ENCODE measurements at places on chromosomes 3 and 15. TPM values are rescaled to one million over a fixed set of nuclear protein-coding genes. Genes with fewer than 3 reads are reported as not detected.

PPM1M gene
- 21.6 TPM for polyA plus RNA-seq

IGSF11 gene
- not detected for polyA plus RNA-seq

ARIH2 gene
- 59.7 TPM for polyA plus RNA-seq

PFN2 gene
- 246 TPM for polyA plus RNA-seq

KCNMB3 gene
- polyA plus RNA-seq: 0.50 TPM

CDC25A gene
- 1.5 TPM for polyA plus RNA-seq

ZNF609 gene
- polyA plus RNA-seq: 3.8 TPM

TNFAIP8L3 gene
- 2.0 TPM for polyA plus RNA-seq

PGBD4 gene
- polyA plus RNA-seq: 0.99 TPM

WDR93 gene
- 0.10 TPM for polyA plus RNA-seq

PLXNB1 gene
- polyA plus RNA-seq: 3.3 TPM

ROPN1 gene
- polyA plus RNA-seq: not detected

SPRED1 gene
- polyA plus RNA-seq: 10.2 TPM

IMPG2 gene
- polyA plus RNA-seq: not detected

DNAJA4 gene
- 1.3 TPM for polyA plus RNA-seq

SLC30A4 gene
- 6.4 TPM for polyA plus RNA-seq

BFSP2 gene
- polyA plus RNA-seq: not detected

ADAMTS7 gene
- 0.70 TPM for polyA plus RNA-seq

RAD18 gene
- polyA plus RNA-seq: 17.7 TPM

PRSS50 gene
- not detected for polyA plus RNA-seq

VEPH1 gene
- polyA plus RNA-seq: 36.8 TPM

OXTR gene
- polyA plus RNA-seq: 128 TPM

MGA gene
- 13.2 TPM for polyA plus RNA-seq

SLC27A2 gene
- not detected for polyA plus RNA-seq

GRIP2 gene
- polyA plus RNA-seq: not detected

PLSCR2 gene
- polyA plus RNA-seq: not detected

GOLGA6L10 gene
- polyA plus RNA-seq: not detected

GPR160 gene
- 0.73 TPM for polyA plus RNA-seq

MUC20 gene
- not detected for polyA plus RNA-seq

GPR171 gene
- not detected for polyA plus RNA-seq

PLS1 gene
- 0.35 TPM for polyA plus RNA-seq

GPR149 gene
- polyA plus RNA-seq: not detected

SLC28A1 gene
- not detected for polyA plus RNA-seq

FBXL22 gene
- polyA plus RNA-seq: 0.65 TPM

GNB5 gene
- polyA plus RNA-seq: 39.9 TPM

MORC1 gene
- not detected for polyA plus RNA-seq

IQCF5 gene
- polyA plus RNA-seq: not detected

XIRP1 gene
- polyA plus RNA-seq: not detected

SPTSSB gene
- polyA plus RNA-seq: not detected

CACNA1D gene
- not detected for polyA plus RNA-seq

SLC38A3 gene
- 0.93 TPM for polyA plus RNA-seq

BNC1 gene
- 4.3 TPM for polyA plus RNA-seq

LRRC34 gene
- 5.9 TPM for polyA plus RNA-seq

RNU5B-1 gene
- not detected for polyA plus RNA-seq

OSBPL10 gene
- polyA plus RNA-seq: 0.95 TPM

FGD5 gene
- polyA plus RNA-seq: not detected

CD80 gene
- not detected for polyA plus RNA-seq

DLEC1 gene
- not detected for polyA plus RNA-seq

CHRNA5 gene
- polyA plus RNA-seq: 0.74 TPM

ACKR2 gene
- 0.32 TPM for polyA plus RNA-seq

IL17RB gene
- polyA plus RNA-seq: 0.79 TPM

CKMT1B gene
- not detected for polyA plus RNA-seq

IL20RB gene
- polyA plus RNA-seq: 72.5 TPM

SMAD6 gene
- polyA plus RNA-seq: 3.6 TPM

HDC gene
- not detected for polyA plus RNA-seq
